ENCODE measurements at places on chromosomes 3 and 15.
A peak's percentile ranks its signal among the peaks of the same experiment; 100 is the strongest.

GRCh38 chr15:93047621-93048425, 41.2 kb downstream of the RGMA start:
- no peak for DNase-seq

GRCh38 chr3:112579697-112580096, 17.9 kb downstream of the SLC35A5 start:
- no peak for DNase-seq

GRCh38 chr15:33551860-33552259, 241.1 kb downstream of the RYR3 start:
- no peak for DNase-seq

GRCh38 chr15:60795889-60796288, 316.9 kb upstream of the ICE2 start:
- no peak for DNase-seq

DNA sequence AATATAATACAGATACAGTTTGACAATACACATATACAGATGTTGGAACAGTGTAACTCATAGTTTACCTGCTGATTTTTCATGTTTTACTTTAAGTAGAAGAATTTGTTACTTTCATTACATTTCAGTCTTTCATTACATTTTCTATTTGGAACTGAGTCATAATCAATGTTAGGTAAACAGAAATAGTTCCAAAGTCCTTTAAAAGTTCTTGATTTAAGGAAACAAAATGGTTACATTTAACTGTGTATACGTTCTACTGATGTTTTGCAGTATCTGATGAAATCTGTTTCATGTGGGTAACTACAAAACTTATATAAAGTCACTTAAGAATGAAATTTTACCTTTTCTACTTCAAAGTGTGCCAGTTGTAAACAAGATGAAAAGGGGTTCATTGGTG, 721.2 kb downstream of the NAALADL2 start:
- DNase-seq, result no peak

GRCh38 chr15:47756872-47757271, 39.6 kb downstream of the SEMA6D start:
- DNase-seq, result no peak

- no peak for DNase-seq
Measured at GRCh38 chr3:70832089-70832833, 519.8 kb upstream of the MDFIC2 start.

- no peak for DNase-seq
Measured at GRCh38 chr3:69650066-69650419, 89.2 kb upstream of the MITF start.

DNA sequence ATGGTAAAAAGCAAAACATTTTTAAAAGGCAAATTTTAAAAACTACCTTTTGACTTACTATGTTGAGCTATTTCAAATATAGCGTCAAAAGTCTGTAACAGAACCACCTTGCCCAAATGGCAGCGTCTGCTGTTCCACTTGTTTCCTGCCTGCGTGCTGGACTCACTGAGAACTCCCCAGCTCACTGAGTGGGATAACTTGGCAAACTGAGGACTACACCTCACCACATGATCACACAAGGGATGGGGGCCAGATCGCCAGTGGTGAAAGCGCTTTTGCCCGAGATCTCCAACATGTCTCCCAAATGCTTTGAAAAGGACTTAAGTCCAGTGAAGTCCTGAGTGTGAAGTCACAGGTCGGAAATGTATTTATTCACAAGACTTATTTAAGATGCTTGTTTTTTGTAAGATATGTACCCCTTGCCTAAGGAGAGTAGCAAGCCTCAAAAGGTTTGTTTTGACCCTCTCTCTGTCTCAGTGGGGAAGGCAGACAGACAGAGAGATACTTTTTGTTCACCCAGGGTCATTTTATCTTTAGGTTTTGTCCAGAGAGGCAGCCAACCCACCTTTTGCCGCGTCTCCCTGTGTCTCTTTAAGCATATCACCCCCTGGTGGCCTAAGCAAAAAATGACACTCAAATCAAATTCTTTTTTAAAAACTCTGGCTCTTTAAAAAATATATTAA, 192.6 kb downstream of the PDZRN3 start:
- DNase-seq, result no peak

GRCh38 chr3:23202921-23203707, at the start of gene UBE2E2:
UBE2E2 (plus strand) TSS chr3:23203327.
- peak; percentile 27 for DNase-seq

DNA sequence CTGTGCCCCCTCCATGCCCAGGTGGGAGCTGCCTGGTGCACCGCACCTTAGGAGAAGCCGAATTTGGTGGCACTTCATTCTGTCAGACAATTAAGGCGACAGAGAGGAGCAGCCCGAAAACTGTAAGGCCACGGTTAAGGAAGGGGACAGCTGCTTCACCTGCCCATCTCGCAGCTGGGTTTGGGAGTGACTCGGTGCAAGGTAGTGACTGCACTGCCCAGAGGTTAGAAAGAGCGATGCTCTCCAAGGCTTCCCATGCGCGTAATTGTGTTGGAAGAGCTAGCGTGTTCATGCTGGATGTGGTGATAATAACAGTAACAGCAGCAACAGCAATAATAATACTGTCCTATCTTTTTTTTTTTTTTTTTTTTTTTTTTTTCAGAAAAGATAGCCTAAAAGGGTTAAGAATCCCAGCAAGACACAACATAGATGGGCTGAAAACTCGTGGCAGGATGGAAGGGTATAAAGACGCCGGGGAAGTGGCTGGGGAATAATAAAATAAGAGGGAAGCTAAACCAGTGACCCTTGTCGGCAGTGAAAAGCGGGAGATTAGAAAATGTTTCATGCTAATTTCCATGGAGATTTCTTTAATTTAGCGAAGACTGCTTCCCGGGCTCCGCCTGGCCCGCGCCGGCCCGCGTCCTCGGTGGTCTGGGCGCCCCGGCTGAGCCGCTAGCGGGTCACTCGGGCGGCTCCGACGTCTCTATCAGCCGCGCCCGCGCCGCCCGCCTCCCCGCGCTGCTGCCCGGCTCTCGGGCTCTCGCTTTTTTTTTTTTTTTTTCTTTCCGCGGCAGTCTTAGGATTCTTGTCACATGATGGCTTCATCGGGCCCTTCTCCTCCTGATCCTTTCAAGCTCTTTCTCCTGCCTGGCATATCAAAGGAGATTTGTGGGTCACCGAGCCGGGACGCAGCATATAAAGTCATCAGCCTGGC, 617.1 kb downstream of the NR2F2 start:
- no peak for DNase-seq

- DNase-seq, result no peak
Measured at GRCh38 chr3:13116426-13116825, 43.2 kb upstream of the IQSEC1 start.

GRCh38 chr3:76482510-76482909, 557.4 kb upstream of the ROBO2 start:
- DNase-seq, result no peak

GRCh38 chr3:141486496-141486745, 406 bp upstream of the RASA2 start:
- DNase-seq, result no peak

GRCh38 chr3:192550356-192550755, 177.0 kb downstream of the FGF12 start:
- no peak for DNase-seq

- no peak for DNase-seq
Measured at GRCh38 chr3:127097072-127097405, 95.9 kb upstream of the PRR23E start.

GRCh38 chr15:69760890-69761568, 308.4 kb downstream of the RPLP1 start:
- peak; percentile 39 for DNase-seq

DNA sequence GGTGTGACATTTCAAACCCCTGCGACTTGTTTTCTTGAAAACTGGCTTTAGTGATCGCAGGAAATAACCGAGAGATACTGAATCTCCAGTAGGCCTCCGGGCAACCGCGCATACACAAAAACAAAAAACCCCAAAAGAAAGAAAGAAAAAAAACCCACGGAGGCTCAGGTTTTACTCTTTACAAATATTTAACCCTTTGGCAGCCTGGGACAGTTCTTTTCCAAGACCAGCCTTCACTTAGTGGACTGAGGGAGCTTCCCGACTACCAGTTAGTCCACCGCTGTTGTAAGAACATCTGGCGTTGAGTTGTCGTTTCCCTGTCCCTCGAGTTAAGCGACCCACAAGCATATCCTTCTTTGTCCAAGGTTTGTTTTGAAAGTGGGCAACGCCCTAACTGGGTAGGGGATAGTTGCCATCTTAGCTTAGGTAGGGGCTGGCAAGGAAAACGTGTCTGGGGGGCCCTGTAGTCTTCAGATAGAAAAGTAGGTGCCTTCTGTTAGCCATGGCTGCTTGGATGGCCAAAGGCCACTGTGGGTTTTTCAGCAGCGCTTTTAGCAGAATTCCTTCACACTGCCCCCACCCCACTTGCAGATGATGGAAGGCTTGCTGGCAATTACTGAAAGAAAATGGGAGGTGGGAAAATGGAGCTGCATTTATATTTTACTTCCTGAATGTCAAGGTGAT, 6.9 kb downstream of the ISL2 start:
- DNase-seq, result no peak

GRCh38 chr15:57444877-57445513, 68.7 kb downstream of the CGNL1 start:
- no peak for DNase-seq

DNA sequence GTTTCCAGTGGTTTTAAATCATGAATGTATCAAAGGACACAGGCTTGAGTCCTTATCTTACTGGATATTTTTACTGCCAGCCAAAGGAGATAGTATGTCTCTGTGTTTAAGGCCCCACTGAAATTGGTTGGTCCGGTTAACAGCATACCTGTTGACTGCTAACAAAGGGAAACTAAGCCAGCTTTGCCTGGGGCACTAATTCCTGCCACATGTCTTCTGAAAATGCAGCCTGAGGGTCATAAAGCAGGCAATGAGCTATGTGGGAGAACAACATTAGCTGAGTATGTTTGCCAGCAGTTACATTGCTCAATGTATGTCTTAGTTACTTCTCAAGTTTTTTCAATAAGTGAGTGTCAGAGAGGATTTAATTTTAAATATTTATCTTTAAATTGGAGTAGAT, 12.4 kb downstream of the PLS1 start:
- DNase-seq, result no peak

DNA sequence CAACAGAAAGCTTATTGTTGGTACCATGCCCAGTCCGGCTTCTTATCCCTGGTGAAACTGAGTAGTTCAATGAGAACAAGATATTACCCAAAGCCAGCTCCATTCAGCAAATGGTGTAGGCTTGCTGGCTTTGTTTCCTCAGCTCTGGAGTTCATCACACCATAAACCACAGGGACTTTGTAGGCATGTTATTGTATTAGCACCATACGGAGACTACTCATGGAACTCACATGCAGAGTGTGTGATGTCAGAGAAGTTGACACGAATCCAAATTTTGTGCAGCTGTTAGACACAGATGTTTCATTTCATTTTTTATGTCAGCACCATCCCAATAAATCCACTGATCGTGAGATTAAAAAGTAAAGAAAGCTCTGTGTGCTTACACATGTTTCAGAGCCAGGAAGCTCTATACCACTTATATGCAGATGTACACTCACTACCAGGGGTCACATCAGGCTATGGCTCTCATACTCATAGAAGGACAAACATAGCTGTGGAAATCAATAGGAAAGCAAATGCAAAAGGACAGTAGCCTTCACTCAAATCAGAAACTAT, 63.4 kb upstream of the LEKR1 start:
- no peak for DNase-seq

- DNase-seq, result no peak
Measured at GRCh38 chr3:143977341-143978262, 6.0 kb downstream of the DIPK2A start.

- DNase-seq, result no peak
Measured at GRCh38 chr3:125054449-125055329, 1.1 kb downstream of the HEG1 start.

- DNase-seq, result no peak
Measured at GRCh38 chr15:85541744-85542143, 161.3 kb downstream of the AKAP13 start.
